ENCODE measurements at places on chromosomes 1 and 21. TPM values are rescaled to one million over a fixed set of nuclear protein-coding genes. Genes with fewer than 3 reads are reported as not detected.

RIIAD1 gene
- total RNA-seq = not detected

CD52 gene
- total RNA-seq = not detected

KANK4 gene
- total RNA-seq = under 0.01 TPM

DHX9 gene
- total RNA-seq = 118 TPM

PLA2G2A gene
- total RNA-seq = not detected

OR2L3 gene
- total RNA-seq = not detected

KRTAP21-2 gene
- total RNA-seq = not detected

EFCAB14 gene
- total RNA-seq = 63.7 TPM

NHLH1 gene
- under 0.01 TPM for total RNA-seq

KRTAP22-1 gene
- not detected for total RNA-seq

ZBTB37 gene
- total RNA-seq = 10.3 TPM

CLEC20A gene
- under 0.01 TPM for total RNA-seq

ENAH gene
- total RNA-seq = 344 TPM

LENEP gene
- 0.88 TPM for total RNA-seq

PPT1 gene
- total RNA-seq = 40.9 TPM

ADGRB2 gene
- 7.4 TPM for total RNA-seq

C1orf50 gene
- total RNA-seq = 5.9 TPM

FALEC gene
- total RNA-seq = 0.36 TPM

GRHL3 gene
- total RNA-seq = not detected

MLLT11 gene
- total RNA-seq = 1.8 TPM

TMEM52 gene
- total RNA-seq = not detected

CD1B gene
- not detected for total RNA-seq

CLCA1 gene
- not detected for total RNA-seq

MPL gene
- not detected for total RNA-seq

Data from osteoblast (primary cell).